Putamen (tissue), 1 donor: ENCODE measurements at places on chromosomes 12 and 14.
A peak's percentile ranks its signal among the peaks of the same experiment; 100 is the strongest.

GRCh38 chr12:112148031-112148513 lies 22.7 kb downstream of the TRAFD1 start:
- no peak for DNase-seq

GRCh38 chr14:51304941-51305340 lies 64.9 kb downstream of the TMX1 start:
- DNase-seq = no peak

GRCh38 chr14:55926007-55926406 lies 192.2 kb upstream of the PELI2 start:
- no peak for DNase-seq

- no peak for DNase-seq
Measured at GRCh38 chr12:108930155-108930554, 50.3 kb downstream of the DAO start.

- no peak for DNase-seq
Measured at GRCh38 chr12:112270673-112271072, 111.6 kb downstream of the HECTD4 start.

DNA sequence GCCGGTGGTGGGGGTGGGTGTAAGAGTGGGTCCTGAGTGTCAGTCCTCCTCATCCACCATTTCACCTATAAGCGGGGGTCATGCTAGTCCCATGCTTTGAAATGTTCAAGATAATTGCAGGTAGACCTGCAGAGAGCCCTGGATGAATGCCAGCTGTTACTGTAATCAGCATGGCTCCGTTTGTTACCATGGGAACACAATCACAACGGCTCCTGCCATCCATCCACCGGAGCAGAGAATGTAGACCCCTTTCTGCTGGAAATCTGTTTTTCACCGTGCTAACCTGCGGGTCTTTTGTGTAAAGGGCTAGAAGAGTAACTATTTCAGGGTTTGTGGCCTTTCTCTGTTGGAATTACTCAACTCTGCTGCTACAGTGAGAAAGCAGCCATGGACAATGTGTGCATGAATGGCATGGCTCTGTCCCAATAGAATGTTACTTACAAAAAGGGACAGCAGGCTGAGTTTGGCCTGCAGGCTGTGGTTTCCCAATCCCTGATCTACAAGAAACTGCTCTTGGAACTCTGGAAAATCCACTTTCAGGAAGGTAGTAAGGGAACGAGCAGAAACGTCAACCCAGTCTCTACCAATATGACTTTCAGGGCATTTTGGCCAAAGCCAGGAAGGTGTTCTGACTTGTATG lies 36.1 kb downstream of the KCTD10 start:
- no peak for DNase-seq

DNA sequence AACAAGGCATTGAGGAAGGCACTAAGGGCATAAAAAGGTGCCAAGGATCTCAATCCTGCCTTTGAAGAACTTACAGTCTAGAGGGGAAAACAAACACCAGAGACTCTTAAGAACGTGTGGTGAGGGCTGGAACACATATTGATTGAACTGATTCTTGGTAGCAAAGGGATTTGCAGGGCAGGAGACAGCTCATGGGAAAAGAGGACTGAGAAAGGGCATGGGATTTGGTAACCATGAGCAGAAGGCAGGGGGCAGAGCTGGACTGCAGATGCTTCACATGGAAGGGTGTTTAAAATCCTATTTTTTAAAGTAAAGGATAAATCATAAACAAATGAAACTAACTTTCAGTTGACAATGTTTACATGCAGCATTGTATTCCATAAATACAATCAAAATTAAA lies 203.1 kb downstream of the ITPR2 start:
- no peak for DNase-seq

GRCh38 chr12:54940727-54941315 lies 43.7 kb downstream of the TESPA1 start:
- no peak for DNase-seq

DNA sequence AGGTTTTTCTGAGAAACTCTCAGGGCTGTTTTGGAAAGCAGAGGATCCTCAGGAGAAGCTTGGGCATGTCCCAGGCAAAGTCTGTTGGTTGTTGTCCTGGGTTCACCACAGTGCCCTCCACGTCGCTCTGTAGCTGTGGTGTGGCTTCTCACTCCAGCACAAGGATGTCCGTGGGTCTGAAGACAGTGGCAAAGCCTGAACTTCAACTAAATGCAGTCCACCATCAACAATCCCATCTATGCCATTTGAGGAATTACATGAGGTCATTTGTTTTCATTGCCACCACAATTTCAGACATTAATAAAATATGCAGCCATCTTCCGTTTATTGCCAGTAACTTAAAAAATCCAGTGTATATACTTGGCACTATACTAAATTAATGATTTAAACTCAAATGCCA lies 272.1 kb downstream of the LRIG3 start:
- DNase-seq = no peak

- no peak for DNase-seq
Measured at GRCh38 chr12:4141348-4142270, 132.0 kb upstream of the CCND2 start.

DNA sequence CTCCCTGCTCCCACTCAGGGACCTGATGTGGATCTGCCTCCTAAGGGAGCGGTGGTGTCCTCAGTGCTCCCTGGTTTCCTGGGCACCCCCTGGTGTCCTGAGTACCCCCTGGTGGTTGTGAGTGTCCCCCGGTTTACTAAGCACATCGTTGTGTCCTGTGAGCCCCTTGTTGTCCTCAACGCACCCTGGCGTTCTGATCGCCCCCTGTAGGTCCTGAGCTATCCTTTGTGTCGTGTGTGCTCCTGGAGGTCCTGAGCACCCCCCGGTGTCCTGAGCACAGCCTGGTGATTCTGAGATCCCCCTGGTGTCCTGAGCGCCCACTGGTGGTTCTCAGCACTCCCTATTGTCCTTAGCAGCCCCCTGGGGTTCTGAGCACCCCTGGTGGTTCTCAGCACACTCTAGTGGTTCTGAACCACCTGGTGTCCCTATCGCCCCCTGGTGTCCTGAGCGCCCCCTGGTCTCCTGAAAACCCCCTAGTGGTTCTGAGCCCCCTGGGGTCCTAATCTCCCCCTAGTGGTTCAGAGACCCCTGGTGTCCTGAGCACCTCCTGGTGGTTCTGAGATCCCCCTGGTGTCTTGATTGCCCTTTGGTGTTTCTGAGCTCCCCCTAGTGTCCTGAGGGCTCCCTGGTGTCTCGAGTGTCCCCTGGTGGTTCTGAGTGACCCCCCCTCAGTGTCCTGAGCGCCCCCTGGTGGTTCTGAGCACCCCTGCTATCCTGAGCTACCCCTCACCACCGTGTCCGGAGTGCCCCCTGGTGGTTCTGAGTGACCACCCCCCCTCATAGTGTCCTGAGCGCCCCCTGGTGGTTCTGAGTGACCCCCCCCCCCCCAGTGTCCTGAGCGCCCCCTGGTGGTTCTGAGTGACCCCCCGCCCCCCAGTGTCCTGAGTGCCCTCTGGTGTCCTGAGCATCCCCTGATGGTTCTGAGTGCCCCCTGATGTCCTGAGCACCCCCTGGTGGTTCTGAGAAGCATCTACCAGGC lies 615.1 kb downstream of the TMEM121 start:
- no peak for DNase-seq

DNA sequence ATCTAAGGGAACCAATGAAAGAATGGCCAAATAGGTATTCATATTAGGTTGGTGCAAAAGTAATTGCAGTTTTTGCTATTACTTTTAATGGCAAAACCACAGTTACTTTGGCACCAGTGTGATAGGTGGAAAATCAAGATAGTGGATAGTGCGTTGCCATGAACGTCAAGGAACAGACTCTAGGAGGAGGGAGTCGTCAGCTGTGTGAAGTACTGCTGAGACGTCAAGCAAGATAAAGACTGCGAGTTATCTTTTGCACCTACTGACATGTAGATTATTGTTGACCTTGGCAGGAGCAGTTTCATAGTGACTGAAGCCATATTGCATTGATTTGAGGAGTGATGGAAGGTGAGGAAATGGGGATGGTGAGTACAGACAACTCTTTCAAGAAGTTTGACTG lies 8.3 kb downstream of the YLPM1 start:
- no peak for DNase-seq

DNA sequence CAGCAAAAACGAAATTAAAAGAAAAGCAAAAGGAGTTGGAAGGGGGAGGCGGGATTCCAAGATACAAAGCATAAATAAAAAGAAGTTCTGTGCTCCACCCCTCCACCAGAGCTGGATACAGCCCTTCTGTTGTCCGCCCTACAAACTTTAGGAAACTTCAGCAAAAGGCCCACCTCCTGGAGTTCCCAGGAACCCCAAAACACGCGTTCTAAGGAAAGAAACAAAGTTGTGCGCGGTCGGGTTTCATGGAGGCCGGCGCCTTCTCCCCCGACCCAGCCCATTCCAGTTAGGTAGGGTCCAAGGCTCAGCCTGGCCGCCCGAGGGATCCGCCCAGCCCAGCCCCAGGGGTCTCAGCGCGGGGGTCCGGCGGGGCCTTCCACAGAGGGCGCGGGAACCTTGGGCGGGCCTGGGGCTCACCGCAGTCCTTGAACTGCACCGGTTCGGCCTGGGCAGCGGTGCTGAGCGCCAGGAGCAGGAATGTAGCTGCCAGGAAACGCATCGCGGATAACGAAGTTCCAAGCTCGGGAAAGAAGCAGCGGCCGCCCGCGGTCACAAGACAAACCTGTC lies at the start of gene NPC2:
NPC2 (minus strand) TSS at position 530 of the 567 bp plus-strand sequence; CDS start at position 499, 31 bp downstream.
- DNase-seq = no peak

GRCh38 chr12:58502226-58502625 lies 418.1 kb downstream of the LRIG3 start:
- DNase-seq = no peak

GRCh38 chr12:52307836-52308805 lies 13.1 kb downstream of the KRT83 start:
- DNase-seq = peak; percentile 17

DNA sequence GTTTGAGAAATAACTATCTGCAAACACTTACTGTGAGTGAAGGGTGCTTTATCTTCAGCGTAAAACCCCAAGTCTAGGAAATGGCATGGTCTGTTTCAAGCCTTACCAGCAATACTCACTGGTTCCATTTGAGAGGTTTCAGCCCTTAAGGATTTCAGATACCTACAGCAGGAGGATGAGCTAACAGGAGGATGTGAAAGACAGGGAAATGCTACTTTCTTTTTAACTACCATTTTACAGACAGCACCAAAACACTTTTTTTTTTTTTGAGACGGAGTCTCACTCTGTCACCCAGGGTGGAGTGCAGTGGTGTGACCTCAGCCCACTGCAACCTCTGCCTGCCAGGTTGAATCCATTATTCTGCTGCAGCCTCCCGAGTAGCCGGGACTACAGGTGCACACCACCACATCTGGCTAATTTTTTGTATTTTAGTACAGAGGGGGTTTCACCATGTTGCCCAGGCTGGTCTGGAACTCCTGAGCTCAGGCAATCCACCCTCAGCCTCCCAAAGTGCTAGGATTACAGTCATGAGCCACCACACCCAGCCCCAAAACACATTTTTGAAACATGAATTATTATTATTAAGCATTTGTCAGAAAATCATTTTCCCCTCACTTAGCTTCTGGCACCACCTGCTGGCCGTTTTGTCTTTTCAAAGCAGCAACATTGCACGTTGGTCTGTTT lies 4.6 kb downstream of the MTRFR start:
- no peak for DNase-seq

DNA sequence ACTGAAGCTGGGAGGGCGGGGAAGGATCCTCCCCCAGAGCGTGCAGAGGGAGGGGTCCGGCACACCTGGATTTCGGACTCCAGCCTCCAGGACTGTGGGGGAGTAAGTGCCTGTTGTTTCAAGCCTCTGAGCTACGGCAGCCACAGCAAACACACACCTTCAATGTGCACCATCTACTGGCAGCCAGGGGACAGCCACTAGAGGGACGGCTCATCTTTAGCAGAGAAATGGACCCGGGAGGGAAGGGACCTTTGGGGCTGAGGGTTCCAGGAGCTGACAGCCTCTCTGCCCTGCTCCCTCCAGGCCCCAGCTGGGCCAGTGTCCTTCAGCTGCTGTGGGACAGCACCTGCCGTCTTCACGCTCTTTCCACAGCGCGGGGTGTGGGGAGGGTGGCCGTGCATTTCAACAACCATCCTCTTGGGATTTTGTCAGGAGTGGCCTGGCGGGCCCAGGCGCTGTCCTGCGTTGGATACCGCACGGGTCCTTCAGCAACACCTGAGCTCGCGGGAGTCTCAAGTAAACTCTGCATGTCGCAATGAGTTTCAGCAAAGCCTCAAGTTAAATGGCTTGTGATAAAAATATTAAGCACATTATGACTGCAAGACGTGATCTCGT lies 209.2 kb upstream of the C14orf180 start:
- no peak for DNase-seq

- peak; percentile 50 for DNase-seq
Measured at GRCh38 chr12:80186727-80187217, 87.4 kb downstream of the OTOGL start.

DNA sequence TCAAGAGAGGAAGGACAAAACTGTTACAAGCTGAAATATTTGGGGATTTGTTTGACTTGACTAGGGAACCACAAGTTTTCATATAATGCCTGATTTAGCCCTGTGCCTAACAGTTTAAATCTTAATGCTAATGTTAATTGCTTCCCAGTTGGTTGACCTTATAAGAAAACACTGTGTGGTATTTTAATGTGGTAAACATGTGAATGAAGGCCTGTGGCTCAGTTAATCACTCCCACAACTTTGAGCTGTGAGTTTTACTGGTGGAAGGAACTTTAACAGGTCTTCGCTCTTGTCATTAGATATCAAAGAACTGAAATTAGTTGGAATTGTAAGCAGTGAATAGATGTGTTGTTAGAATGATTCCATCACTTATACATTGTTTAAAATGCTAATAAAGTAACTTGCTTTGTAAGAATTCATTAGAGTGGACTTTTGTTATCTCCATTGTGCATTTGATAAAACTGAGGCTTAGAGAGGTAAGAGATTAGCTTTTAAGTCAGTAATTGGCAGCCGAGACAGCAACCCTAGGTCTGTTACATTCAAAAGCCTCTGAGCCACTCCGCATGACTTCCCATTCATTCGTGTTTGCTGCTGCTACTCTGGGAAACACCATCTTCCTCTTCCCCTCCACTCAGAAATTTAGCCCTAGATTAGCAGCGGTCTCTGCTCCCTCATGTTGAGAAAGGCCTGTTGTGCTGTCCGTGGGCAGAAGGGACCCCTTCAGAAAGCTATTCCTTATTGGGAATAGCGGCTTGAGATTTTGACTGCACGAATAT lies 1.0 kb upstream of the TBK1 start:
- DNase-seq = no peak
